ENCODE measurements at places on chromosomes 3 and 15.

DNA sequence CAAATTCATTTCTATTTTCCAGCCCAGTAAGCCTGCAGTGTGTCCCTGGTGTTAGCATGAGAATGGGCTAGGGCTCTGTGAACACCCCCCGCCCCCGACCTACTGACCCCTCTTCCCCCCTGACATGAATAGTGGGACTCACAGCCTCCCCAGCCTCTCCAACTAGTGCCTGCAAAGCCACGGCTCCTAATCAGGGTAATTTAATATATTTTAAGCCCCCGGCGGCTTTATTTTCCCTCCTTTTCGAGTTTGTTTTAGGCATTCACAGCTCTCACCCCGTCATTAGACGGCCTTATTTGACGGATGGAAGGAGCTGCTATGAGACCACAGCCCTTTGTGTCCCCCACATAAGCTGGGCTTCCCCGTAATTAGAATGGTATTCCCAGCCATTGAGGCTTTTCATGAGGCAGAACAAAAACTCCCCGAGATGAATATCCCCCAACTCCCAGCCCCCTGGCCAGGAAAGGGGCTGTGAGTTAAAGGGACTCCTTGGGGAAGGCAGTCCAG is 78.3 kb upstream of the POLG start:
- DNase-seq = no peak

DNA sequence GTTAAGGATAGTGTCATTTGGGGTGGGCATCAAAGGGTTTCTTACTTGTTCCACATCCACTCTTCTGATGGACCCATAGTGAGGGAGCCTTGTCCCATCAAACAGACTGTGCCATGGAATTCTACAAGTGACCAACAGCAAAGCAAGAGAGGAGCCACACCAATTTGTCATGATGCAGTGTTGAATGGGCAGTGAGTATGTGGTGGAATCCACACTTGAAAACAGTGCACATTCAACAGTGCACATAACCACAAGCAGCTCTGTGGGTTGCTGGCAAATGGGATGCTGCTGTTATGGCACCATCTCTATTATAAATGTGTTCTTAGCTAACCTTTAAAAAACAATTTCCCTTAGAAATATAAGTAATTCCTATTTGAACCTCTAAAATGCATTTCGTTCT is 52.5 kb upstream of the CPNE4 start:
- no peak for DNase-seq

DNA sequence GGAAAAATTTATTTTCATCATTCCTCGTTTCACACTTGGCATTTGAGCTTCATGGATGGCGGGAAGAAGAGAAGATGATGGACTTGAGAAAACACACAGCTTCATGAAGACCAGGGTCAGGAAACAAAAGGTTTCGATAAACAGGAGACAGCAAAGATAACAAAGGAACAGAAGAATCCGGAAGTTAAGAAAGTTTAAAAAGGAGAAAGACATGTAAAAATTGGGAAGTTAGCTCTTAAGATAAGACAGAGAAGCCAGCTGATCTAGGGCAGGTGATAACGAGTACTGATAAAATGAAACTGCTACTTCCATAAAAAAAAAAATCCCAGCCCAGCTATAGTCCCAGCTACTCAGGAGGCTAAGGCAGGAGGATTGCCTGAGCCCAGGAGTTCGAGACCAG is 23.9 kb downstream of the IL5RA start:
- no peak for DNase-seq

DNA sequence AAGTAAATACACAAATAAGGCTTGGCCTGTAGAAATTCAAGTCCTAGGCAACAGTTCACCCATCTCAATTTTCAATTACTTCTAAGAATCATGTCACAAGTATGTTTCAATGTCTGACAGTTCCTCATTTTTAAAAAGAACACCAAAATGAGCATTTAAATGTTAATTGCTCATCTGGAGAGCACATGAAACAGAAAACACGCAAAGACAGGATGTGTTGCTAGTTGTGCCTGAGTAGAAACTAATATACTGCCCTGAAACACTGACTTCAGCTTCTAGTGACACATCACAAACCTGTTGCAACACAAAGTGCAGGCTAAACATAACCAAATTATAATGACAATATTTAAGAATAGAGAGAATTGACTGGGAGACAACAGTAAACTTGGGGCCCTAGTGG is 167.3 kb upstream of the THBS1 start:
- no peak for DNase-seq

- no peak for DNase-seq
Observed at GRCh38 chr3:57063032-57063431, 2.6 kb downstream of the SPATA12 start.

GRCh38 chr3:2706836-2707210 is 403.4 kb downstream of the IL5RA start:
- no peak for DNase-seq

GRCh38 chr15:67133026-67133425 is 67.6 kb downstream of the SMAD3 start:
- DNase-seq = no peak

GRCh38 chr3:10025205-10026083 is 793 bp upstream of the FANCD2 start:
- DNase-seq = no peak

Data from activated CD4-positive, alpha-beta T cell treated with anti-CD3 and anti-CD28 coated beads, Interleukin-2, amount 50 U/mL, for 1 hour (primary cell).